Left ventricle myocardium superior (tissue), 1 donor: ENCODE measurements at places on chromosomes 7 and 10.
A peak's percentile ranks its signal among the peaks of the same experiment; 100 is the strongest.

- DNase-seq: no peak
These were observed 5.6 kb downstream of the TPK1 start for GRCh38 chr7:144830024-144830785.

DNA sequence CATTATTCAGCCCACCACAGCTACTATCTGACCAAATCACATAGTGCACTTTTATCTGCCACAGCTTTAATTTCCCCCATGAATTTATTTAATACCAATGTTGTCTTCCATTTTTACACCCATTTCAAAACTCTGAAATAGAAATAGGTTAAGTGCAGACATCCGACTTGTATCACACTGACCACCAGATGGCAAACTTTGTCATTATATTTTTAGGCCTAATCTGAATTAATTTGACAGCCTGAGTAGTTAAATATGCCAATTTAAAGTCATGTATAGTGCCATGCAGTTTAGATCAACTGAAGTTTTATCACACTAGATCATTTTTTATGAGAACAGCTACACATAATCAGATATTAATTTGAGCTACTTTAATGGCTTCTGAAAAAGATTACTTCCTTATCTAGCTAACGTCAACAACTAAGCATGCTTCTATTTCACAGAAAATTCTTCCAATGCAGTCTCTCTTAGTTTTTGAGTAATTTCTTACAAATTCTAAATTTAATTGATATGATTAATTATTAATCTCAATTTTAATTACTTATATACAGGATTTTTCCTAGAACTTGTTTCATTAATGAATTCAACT lies 566.4 kb downstream of the GFRA1 start:
- no peak for DNase-seq

- no peak for DNase-seq
These were observed 743.0 kb downstream of the NRG3 start for GRCh38 chr10:82618007-82618406.

DNA sequence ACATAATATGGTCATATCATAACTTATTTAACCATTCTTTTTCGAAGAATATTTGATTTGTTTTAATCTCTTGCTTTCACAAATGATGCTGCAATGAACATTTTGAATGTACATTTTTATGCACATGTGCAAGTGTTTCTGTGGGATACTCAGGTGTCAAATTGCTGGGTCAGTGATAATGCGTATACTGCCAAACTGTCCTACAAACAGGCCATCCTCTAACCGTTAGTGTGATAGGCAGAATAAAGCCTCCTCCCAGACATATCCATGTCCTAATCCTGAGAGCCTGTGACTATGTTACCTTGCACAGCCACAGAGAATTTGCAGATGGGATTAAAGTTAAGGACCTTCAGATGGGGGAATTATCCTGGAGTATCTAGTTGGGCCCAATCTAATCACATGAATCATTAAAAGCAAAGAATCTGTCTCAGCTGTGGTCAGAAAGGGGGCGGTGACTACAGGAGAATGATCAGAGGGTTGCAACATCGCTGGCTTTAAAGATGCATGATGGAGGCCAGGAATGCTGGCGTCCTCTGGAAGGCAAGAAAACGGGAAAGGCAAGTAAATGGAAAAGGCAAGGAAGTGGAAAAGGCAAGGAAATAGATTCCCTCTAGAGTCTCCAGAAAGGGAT lies 46.7 kb downstream of the FZD1 start:
- no peak for DNase-seq

GRCh38 chr10:22900841-22901601 lies 26.8 kb upstream of the ARMC3 start:
- DNase-seq: peak; percentile 32

DNA sequence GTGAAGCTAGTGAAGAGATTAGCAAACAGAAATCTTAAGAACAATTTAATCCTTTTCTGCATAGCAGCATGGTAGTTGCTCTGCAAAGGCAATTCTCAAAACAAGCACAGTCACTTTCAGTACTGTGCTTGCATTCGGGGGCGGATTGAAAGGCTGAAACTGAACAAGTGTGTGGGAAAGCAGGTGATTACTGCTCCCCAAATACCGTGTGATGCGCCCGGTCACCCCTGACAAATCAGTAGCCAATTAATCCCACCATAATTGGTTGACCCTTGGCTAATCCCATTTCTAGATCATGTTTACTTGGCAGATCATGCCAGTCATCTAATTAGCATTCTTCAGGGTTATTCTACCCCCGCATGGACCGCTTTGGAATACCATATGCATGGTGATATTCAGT lies 76.5 kb upstream of the ADRB1 start:
- no peak for DNase-seq

GRCh38 chr7:95527033-95527775 lies 41.5 kb downstream of the ASB4 start:
- DNase-seq: peak; percentile 35

- DNase-seq: no peak
These were observed 245.1 kb downstream of the DGKI start for GRCh38 chr7:137601642-137602041.

- no peak for DNase-seq
These were observed 75.2 kb downstream of the TEX36 start for GRCh38 chr10:125607689-125608290.

- no peak for DNase-seq
These were observed 20.7 kb upstream of the ADRB1 start for GRCh38 chr10:114022766-114023597.

- no peak for DNase-seq
These were observed 35.4 kb upstream of the C10orf71 start for GRCh38 chr10:49263591-49263990.

DNA sequence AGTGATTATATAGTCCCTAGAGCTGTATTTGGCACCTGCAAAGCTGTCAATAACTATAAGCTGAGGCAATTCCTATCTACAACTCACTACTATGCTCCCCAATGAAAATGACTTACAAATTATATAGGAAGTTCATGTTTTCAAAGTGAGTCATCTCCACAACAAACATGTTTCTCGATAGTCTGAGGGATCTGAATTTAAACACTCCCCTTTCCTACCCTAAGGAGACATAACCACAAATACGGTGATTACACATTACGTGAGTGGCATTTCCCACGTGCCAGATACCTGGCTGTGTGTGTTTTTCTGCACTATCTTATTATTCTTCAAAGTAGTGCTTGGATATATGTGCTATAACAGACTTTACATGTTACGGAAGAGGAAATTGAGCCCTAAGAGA lies 122.5 kb upstream of the C1QL3 start:
- DNase-seq: no peak

- no peak for DNase-seq
These were observed 184.0 kb downstream of the DIP2C start for GRCh38 chr10:505419-505818.

- DNase-seq: peak; percentile 40
These were observed 18.3 kb downstream of the DNAJB12 start for GRCh38 chr10:72336259-72337038.

GRCh38 chr7:37945336-37945735 lies 24.9 kb downstream of the EPDR1 start:
- no peak for DNase-seq

DNA sequence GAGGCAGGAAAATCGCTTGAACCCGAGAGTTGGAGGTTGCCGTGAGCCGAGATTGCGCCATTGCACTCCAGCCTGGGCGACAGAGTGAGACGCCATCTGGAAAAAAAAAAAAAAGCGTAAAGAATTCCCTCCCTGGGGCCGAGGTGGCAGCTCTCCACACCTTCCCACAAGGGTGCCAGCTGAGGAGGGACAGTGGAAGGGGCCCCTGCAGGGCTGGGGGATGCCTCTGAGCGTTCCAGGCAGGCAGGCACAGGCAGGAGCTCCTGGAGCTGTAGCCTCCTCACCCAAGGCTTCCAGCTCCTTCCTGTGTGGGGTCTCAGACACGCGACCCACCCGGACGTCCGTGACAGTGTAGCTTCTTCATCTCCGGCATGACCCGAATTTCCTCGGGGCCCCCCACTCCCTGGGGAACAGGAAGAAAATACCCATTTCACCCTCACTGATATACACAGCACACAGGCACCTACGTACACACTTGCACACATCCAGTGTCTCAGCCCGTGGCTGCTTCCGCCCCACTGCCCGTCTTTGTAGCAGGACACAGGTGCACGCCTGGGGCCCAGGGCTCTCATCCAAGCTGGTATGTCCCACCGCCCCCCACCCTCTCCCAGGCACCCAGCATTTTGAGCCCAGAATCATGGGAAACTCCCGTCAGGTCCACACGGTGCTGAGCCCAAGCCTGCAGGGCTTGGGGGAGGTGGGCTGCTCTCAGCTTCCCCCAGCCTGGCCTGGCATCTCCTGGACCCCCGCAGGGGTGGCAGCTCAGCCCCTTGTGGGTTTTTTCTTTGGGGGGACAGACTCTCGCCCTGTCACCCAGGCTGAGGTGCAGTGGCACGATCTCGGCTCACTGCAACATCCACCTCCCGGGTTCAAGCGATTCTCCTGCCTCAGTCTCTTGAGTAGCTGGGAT lies 25.7 kb downstream of the GRIFIN start:
- no peak for DNase-seq

GRCh38 chr10:114694062-114694461 lies 36.0 kb upstream of the ABLIM1 start:
- DNase-seq: no peak

GRCh38 chr7:54769203-54769602 lies 10.2 kb upstream of the SEC61G start:
- DNase-seq: no peak

GRCh38 chr10:131055437-131055836 lies 256.1 kb downstream of the TCERG1L start:
- no peak for DNase-seq

GRCh38 chr10:62071846-62072281 lies 170.4 kb downstream of the ARID5B start:
- no peak for DNase-seq
